ENCODE measurements at places on chromosomes 16 and 17. TPM values are rescaled to one million over a fixed set of nuclear protein-coding genes. Genes with fewer than 3 reads are reported as not detected.

GRCh38 chr17:41417576-41418015, 6.8 kb downstream of the KRT37 start:
- DNase-seq: no peak

GRCh38 chr16:20851601-20852000, 45.3 kb downstream of the REXO5 start:
- peak; percentile 97 for DNase-seq

The CD300LB gene
- not detected for total RNA-seq

The KRTAP9-2 gene
- not detected for total RNA-seq

The DNAH2 gene
- 0.17 TPM for total RNA-seq
